ENCODE measurements at places on chromosomes 6 and 20. TPM values are rescaled to one million over a fixed set of nuclear protein-coding genes. Genes with fewer than 3 reads are reported as not detected.

Gene AGER
- 3.7 TPM for total RNA-seq

Gene LIN28B
- 5.8 TPM for total RNA-seq

Gene OXT
- not detected for total RNA-seq

Gene TINAG
- total RNA-seq = not detected

Gene POM121L2
- not detected for total RNA-seq

Gene EBF4
- total RNA-seq = 6.8 TPM

Gene DEFB124
- not detected for total RNA-seq

Gene TRIM15
- total RNA-seq = 0.13 TPM

Gene HLA-DQA1
- total RNA-seq = 0.39 TPM

Gene BPIFA2
- total RNA-seq = not detected

Gene CHMP4B
- 87.5 TPM for total RNA-seq

Gene NKX2-2
- total RNA-seq = not detected

Gene ELOVL4
- total RNA-seq = 0.41 TPM

Gene HCRTR2
- not detected for total RNA-seq

Gene TRIM38
- 4.4 TPM for total RNA-seq

Data from Panc1 (cell line).